Stimulated activated CD4-positive, alpha-beta T cell treated with anti-CD3 and anti-CD28 coated beads, Interleukin-4, amount 100 ng/mL, for 4 hours (primary cell): ENCODE measurements at places on chromosomes 11 and 22.
A peak's percentile ranks its signal among the peaks of the same experiment; 100 is the strongest.

DNA sequence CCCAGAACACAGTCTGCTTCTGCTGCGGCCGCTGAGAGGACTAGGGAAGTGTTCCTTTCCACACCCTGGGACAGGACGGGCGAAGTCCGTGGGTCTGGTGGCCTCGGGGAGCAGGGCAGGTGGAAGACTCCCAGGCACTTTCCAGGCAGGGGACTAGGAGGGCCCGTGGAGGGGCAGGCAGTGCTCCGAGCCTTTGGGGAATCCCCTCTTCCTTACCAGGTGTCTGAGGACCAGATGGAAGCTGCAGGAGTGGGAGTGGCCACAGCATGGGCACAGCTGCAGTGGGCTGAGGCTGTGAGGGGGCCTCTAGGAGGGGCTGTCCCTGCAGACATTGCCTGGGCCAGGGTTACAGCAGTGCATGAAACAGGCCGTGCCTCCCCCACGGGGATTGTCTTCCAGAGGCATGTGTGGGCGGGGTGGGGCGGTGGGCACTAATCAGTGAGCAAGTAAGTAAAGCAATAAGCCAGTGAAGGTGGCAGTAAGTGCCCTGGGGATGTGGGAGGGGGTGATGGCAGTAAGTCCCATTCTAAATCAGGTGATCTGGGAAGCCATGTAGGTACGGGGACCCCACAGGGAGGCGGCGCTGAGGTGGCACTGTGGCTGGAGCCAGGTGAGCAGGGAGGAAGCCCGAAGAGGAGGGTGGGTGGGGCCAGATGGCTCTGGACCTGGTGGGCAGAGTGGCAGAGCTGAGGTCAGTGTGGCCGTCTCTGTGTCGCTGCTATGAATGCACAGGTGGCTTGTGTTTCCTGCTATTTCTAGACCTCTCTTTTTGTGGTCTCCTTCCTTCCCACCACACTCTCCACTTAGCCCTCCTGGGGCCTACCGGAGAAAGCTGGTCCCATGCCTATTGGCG is 66.4 kb downstream of the CTTN start:
- no peak for DNase-seq

DNA sequence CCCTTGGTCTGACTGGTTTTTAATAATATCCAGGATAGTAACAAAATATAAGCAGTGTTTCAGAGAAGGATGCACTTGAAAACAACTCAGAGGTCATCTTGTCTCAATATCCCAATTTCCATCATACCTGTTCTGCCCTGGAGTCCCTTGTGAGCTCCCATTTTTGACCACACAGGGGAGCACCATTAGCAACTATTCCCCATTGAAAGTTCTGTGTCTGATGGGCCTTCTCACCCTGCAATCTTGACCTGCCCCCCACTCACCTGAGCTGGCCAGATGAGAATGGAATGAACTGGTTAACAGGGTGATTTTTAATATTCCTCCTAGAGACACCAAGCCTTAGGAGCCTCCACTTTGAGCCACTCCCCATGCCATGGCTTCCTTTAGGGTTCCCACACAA is 3.8 kb upstream of the CAPN5 start:
- DNase-seq = no peak

GRCh38 chr22:37244922-37245722 is 1.1 kb upstream of the RAC2 start:
- DNase-seq = no peak

DNA sequence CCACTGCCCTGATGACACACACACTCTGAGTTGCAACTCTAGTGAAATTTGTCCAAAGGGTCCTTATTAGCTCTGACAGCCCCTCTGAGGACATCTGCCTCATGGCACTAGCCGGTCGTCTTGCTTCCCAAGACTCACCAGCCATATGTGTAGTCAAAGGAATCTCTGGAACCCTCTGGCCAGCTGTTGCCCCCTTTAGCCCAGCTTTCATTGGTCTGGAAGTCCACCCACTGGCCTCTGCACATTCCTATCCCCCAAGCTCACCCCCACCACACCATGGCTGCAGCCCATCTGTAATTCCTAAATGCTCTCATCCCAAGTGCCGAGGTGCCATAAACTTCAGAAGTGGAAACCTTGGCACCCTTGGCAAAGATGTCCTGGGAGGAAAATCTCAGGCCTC is 24.3 kb downstream of the SYT7 start:
- no peak for DNase-seq

DNA sequence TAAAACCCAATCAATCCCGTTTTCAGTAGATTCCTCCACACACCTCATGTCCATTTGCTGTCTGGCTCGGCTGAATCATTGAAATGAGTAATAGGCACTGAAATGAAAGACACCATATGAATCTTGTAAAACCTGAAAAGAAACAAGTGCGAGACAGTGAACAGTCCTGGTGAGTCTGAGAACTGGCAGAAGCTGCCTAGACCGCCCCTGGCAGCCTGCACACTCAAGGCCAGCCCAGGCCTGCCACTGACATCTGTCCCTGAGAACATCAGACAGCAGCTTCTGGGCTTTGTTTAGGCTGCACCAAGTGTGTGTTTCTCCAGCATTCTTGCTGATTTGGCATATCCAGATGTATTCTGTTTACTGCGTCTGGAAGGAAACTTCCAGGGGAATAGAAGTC is 44.8 kb downstream of the ENDOD1 start:
- DNase-seq = no peak

DNA sequence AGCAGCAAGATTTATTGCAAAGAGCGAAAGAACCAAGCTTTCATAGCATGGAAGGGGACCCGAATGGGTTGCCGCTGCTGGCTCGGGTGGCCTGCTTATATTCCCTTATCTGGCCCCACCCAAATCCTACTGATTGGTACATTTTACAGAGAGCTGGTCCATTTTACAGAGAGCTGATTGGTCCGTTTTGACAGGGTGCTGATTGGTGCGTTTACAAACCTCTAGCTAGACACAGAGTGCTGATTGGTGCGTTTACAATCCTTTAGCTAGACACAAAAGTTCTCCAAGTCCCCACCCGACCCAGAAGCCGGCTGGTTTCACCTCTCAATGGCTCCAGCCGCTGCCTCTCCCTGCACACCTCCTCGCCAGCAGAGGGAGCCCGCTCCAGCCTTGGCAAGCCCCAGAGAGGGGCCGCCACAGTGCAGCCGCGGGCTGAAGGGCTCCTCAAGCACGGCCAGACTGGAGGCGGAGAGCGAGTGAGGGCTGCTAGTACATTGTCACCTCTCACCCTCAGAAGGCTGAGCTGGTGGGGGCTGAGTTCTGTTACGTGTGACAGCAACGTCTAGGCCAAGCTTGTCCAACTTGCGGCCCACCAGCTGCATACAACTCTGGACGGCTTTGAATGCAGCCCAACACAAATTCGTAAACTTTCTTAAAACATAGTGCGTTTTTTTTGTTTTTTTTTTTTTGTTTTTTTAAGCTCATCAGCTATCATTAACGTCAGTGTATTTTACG is 8.7 kb downstream of the PTH start:
- DNase-seq = peak; percentile 67

DNA sequence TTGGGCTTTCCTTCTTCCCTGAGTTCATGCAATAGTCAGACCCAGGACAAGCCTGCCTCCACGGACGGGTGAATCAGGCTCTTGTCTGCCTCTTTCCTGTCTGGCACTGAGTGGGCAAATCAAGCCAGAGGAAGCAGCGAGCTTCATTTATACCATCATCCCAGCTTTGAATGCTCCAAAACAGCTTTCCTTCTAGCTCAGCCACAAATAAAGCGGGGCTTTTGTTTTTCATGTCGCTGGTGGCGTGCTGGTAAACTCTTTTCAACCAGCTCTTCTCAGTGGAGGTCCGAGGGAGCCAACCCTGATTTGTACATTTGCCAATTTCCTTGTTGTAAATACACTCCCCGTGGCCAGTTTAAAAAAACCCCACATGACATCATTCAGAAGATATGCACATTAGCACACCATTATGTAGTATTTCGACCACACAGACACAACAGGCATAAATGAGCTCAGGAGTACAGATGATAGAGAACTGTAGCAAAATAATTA is 8.6 kb downstream of the C11orf91 start:
- no peak for DNase-seq

- peak; percentile 85 for DNase-seq
Measured at GRCh38 chr22:39520226-39521105, at the start of gene ATF4. TSS of gene ATF4 (plus strand) at chr22:39520562. CDS start at chr22:39521446, 884 bp downstream.

GRCh38 chr22:48433647-48434046 is 1394.0 kb downstream of the BRD1 start:
- no peak for DNase-seq

- no peak for DNase-seq
Measured at GRCh38 chr22:43449205-43449830, 37.5 kb downstream of the MPPED1 start.

DNA sequence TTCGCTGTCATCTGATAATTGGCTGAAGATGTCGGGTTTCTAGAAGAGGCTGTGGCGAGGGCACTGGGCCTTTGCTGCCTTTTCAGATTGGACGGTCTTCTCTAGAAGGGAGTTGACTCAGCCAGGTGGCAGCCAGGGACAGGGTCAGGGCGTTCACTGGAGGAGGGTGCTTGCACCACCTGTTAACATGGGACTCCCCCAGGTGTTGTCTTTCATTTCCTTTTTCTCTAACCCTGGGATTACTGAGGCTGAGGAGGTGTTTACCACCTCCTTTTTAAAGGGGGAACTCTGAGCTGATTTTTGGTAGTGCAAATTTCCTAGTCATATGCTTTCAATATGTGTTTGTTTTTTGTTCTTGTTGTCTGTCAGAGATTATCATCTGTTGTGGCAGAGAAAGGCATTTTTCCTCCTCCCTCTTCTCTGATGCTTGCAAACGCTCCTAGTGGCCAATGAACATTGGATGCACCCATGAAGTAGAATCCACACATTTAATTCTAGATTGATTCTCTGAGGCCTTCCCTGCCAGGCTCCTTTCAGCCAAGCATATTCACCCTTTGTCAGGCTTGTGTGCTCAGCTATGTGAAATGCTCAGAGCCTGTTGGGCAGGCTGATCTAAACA is 54.1 kb downstream of the LDLRAD3 start:
- DNase-seq = no peak

DNA sequence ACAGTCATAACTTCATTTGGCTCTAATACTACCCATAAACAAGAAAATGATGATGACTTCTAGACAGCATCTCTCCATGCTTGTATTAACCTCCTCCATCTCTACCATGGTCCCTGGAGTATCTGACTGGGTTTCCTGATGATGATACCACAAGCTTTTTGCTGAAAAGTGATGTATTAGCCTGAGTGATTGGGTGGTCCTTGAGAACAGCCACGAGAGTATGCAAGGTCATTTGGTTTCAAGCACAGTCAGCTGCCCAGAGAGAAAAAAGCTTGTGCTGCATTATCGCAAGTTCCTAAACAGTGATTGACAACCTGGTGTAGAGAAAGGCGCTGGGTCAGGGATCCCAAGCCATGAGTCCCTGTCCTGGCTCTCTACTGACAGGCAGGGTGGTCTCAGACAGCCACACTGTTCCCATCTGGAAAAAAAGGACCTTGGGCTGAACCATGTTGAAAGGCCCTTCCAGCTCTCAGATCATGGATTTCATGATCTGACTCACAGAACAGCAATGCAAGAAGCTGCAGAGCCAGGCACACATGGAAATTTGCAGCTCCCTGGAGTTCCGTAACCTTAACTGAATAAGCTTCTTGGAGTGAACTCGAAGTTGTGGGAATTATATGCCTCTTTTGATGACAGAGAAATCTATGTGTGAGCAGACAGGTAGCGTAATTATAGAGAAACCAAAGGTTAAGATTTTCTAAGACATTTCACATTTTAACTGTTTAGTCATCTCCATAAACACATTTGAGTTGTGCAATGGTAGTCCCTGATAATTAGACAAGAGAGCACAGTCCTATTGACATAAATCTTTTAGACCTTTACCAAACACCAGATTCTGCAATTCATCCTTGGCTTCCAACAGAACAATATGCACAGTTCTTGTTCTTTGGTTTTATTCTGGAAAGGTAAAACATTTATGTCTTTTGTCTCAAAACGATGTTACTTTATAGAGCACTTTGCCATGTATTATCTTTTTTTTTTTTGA is 54.1 kb upstream of the UBASH3B start:
- DNase-seq = no peak

DNA sequence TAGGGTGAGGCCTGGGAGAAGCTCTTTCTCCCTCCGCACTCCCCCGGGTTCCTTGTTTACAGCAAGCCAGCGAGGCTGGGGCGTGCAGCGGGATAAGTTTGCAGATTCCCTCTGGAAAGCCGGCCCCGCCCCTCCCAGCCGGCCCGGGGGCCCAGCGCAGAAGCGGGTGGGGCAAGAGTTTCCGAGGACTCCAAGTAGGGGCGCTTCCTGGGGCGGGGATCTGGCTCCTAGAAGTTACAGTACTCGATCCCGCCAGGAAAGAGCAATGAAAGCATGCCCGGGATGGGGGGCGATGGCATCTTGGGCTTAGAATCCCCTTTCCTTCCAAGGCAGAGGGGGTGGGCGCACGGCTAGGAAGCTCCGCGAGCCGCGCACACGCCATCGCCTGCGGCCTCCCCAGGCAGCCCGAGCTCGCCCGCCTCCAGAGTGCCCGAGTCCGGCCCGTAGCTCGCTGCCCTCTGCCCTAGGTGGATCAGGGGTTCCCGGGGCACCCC is 385 bp downstream of the TST start:
- DNase-seq = no peak

- DNase-seq = no peak
Measured at GRCh38 chr11:104432526-104432925, 268.6 kb upstream of the PDGFD start.

DNA sequence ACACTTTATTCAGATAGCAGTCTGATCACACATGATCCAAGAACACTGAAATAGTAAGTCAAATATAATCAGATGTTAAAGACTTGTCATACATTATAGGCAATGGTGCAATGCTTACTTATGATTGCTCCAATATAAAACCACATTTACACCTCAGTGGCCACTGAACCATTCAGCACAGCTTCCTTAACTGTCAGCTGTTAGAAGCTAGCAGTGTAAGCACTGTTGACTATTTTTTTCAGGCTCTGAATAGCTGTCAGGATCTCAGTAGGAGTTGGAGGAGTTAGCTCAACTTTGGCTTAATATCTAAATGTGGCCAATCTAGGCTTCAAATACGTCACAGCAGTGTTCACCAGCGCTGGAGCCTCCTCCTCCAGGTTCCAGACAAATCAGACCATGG is 36.6 kb downstream of the METTL15 start:
- DNase-seq = no peak

DNA sequence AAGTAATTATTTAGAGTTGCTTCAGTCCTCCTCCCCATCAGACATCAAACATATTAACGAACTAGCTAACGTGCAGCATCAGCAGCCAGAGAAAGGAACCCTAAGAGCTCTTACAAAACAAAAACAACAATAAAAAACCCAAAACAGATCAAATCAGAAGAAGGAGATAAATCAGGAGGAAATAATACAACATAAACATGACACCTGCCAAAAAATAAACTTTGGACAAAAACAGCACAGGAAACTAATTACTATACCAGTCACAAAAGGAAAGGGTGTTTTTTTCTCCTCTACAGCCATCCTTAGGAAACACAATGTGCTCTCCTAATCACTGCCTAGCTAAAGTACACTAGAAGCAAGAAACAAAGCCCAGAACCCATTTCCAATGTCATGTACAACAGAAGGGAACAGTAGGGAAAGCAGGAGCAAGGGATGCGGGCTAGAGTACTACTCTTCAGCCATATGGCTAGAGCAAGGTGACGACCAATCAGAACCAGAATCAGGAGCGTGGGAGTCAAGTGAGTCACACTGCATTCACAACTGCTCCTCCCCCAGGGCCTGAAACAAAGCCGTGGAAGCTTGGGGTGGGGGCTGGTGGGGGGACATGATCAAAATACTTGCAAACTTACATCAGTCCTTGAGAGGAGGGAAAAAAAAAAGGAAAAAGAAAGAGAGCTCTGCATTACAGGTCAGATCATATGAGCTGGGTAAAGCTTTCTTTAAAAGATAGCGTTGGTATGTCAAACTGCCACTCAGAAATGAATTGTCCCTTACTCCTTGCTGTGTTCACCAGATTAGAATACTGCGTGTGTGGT is 60.4 kb downstream of the LARGE2 start:
- DNase-seq = peak; percentile 33
